A549 (cell line): ENCODE measurements at places on chromosomes 4 and X. TPM values are rescaled to one million over a fixed set of nuclear protein-coding genes. Genes with fewer than 3 reads are reported as not detected.

GRCh38 chrX:27229721-27230120, 233.4 kb downstream of the PPP4R3C start:
- DNase-seq = no peak

The TRPC5OS gene
- polyA plus RNA-seq = not detected in 3 replicates

The MAGEA2B gene
- not detected in 3 replicates for polyA plus RNA-seq

The TSC22D3 gene
- 10.8 to 13.3 TPM (median 12.2 TPM) in 3 replicates for polyA plus RNA-seq
